Stimulated activated CD8-positive, alpha-beta memory T cell treated with anti-CD3 and anti-CD28 coated beads, Interleukin-4, amount 100 ng/mL, for 1 hour (primary cell): ENCODE measurements at places on chromosomes 3 and 15.

GRCh38 chr3:98592345-98592935, 971 bp downstream of the CPOX start:
- DNase-seq = no peak

GRCh38 chr15:23854203-23854911, 167.3 kb upstream of the NDN start:
- DNase-seq = no peak

DNA sequence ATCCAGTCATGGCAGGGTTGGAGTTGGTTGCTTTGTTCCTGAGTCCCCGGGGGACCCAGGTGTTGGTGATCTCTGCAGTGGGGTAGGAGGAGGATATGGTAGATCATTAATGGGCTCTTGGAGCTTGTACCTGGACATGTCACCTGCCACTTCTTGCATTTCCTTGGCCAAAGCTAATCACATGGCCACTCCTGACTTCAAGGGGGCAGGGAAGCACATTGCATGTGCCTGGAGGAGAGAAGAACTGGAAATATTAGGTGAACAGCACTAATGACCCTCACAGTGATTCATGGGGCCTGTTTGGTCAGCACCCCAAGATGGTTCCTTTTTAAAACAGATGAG, 87.1 kb upstream of the MYZAP start:
- DNase-seq = no peak

- no peak for DNase-seq
These were observed 35.8 kb downstream of the LRIG1 start for GRCh38 chr3:66465034-66465433.

DNA sequence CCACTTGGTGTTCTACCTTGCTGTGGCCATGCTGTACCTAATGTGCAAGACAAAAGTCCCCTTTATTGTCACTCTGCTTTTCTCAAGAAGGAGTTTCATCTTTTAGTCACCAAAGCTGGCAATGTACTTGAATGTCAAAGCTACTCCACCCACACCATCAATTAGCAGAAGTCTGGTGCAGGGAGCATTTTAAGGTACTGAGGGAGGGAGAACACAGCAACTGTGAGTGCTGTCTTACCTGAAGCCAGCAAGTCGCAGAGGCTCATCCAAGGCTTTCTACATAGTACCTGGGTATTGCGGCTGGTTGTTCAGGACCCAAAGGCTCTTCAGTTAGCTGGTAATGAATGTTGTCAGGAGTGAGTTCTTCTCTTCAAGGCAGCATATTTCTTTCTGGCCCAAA, 820.4 kb downstream of the OTOL1 start:
- DNase-seq = no peak

DNA sequence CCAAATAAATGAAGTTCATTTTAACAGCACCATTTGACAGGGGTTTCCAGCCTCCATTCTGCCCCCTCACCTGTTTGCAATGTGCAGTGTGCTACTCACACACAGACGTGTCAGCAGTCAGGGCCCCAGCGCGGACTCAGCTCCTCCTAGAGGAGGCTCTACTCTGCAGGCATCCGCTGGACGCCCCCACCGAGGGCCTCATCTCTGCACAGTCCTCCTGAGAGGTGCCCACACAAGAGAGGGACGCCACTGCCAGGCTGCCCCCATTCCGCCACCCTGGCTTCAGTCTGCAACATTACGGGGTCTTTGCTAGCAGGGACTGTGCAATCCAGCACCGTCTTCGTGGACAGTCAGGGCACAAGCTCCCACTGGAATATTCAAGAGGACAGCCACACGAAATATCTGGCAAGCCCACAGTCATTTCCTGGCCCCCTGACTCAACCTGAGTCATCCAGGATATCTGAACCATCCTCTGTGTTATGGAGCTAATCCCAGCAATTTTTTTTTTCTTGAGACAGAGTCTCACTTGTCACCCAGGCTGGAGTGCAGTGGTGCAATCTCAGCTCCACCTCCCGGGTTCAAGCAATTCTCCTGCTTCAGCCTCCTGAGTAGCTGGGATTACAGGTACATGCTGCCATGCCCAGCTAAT, 255.0 kb downstream of the OCA2 start:
- DNase-seq = no peak

DNA sequence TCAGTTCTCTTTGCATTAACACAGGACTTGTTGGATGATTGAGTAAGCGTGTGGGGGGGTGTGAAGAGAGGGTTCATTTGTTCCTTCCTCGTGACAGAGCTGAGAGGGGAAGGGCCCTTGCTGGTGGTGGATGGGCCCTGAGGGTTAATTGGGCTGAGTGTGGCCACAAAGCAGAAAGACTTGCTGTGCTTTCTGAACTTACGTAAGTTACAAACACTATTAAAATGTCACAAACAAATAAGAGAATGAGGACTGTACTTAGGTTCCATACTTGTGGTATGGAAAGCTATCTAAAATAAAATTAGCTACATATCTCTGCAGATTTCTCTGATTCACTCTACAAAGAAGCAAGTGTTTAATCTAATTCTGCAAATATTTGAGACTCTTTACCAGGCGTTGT, 231.3 kb downstream of the LPP start:
- DNase-seq = no peak

- no peak for DNase-seq
These were observed at the start of gene RASSF1 for GRCh38 chr3:50340448-50341329. Gene RASSF1 (minus strand): TSS chr3:50340836. CDS start chr3:50340805, 31 bp downstream.

- no peak for DNase-seq
These were observed 139.4 kb downstream of the LRRC28 start for GRCh38 chr15:99390667-99391066.
